ENCODE measurements at places on chromosomes 2 and 18. TPM values are rescaled to one million over a fixed set of nuclear protein-coding genes. Genes with fewer than 3 reads are reported as not detected.

DNA sequence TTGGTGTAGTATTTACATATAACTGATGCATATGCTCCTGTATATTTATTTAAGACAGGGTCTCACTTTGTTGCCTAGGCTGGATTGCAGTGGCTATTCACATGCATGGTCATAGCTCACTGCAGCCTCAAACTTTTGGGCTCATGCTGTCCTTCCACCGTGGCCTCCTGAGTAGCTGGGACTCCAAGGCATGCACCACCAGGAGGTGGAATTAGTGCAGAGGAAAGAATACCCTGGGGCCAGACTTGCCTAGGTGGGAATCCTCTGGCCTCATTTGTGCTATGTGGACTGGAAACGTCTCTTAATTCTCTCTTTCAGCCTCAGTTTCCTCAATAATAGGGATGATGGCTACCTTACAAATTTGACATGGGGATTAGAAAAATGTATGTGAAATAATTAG, 2.3 kb downstream of the CEP192 start:
- no peak for DNase-seq

- DNase-seq = no peak
Observed at GRCh38 chr2:66153941-66154340, 281.0 kb upstream of the MEIS1 start.

DNA sequence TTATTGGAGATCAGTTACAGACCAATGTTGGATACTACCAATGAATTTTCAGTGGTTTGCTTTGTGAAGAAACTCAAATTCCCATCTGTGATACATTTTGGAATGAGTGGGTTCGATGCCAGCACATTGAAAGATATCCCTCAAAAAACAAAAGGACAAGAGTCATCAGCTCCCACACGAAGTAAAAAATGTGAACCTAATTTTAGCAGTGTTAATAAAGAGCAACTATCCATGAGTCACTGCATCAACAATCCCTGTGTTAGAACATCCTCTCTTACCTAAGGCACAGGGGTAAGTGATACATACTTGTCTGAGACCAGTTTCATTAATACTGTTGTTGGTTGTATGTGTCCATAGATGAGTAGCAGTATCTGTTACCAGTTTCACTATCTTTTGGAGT, 551.8 kb upstream of the SOX11 start:
- no peak for DNase-seq

- no peak for DNase-seq
Observed at GRCh38 chr18:51191128-51191717, 6.3 kb downstream of the MEX3C start.

DNA sequence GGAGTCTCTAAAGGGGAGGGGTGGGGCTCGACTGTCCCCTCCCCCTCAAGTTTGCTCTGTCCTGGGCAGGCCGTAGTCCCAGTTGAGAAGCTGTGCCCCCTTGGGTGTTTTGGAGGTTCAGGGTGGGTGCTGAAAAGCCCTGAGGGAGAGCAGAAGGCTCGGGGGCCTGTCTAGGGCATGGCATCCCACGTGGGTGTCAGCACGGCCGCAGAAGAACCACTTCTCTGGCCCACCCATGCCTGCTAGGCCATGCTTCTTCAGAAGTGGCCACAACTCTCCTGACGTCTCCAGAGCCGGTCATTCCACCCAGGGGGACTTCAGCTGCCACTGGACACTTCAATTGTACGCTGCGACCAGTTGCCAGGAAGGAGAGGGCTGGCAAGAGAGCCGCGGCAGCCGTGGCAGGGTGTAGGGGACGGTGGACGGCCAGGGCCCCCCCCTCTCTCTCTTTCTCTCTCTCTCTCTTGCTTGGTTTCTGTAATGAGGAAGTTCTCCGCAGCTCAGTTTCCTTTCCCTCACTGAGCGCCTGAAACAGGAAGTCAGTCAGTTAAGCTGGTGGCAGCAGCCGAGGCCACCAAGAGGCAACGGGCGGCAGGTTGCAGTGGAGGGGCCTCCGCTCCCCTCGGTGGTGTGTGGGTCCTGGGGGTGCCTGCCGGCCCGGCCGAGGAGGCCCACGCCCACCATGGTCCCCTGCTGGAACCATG, at the start of gene INPP5D:
Gene INPP5D, plus strand, starts transcription at position 546 of the 704 bp plus-strand sequence. Its CDS starts 137 bp downstream, at position 683.
- no peak for DNase-seq

DNA sequence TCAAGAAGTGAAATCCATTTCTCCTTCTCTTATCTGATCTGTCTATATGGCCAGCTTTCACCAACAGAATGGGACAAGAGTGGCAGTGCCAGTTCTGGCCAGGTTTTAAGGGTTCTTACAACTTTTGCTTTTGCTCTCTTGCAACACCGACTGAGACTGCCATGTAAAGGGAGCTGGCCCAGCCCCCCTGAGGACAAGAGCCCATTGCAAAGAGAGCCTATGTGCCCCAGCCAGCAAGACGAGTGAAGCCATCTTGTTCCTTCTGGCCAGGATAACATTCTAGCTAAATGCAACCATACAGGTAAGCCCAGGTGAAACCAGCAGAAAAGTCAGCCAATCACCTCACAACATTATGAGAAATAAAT, 101.0 kb upstream of the RND3 start:
- DNase-seq = no peak

DNA sequence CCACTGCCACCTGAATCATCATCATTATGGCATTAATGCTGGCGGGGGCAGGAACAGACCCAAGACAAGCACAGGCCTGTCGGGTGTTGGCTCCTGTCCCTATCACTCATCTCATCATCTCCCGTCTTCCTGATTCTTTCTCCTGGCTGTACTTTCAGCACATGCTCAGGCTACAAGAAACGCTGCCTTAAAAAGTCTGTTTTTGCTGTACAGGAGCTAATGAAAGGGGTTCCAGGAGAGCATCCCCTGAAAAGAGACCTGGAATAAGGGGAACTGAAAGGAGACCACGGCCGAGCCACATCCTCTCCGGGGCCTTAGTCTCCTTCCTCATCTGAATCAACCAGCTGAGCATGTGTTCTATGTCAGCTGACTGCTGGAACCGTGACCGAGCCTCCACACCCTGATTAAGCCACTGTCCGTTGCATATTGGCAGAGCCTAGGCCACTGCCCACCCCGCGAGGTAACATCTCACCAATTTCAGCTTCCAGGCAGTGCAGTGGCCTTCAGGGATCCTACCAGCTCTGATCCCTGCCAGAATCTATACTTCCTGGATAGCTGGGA, 62.6 kb downstream of the DNMT3A start:
- no peak for DNase-seq

DNA sequence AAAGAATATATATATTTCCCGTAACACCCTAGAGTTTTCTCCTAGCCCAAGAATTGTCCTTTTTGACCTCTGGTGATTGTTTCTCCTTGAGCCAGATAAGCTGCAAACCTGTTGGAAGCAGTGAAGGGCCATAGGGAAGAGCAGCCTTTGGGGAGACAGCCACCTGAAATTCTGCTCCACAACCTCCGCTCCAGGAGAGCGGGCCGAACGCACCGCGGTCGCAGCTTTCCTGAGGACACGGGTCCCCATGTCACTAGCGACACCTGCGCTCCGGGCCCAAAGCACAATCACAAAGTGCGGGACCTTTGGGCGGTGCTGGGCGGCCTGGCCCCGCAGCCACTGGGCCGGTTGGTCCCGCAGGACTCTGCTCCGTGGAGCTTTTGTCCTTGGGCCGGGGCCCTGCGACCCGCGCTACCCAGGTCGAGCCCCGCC, 557 bp upstream of the DSG2 start:
- DNase-seq = no peak

DNA sequence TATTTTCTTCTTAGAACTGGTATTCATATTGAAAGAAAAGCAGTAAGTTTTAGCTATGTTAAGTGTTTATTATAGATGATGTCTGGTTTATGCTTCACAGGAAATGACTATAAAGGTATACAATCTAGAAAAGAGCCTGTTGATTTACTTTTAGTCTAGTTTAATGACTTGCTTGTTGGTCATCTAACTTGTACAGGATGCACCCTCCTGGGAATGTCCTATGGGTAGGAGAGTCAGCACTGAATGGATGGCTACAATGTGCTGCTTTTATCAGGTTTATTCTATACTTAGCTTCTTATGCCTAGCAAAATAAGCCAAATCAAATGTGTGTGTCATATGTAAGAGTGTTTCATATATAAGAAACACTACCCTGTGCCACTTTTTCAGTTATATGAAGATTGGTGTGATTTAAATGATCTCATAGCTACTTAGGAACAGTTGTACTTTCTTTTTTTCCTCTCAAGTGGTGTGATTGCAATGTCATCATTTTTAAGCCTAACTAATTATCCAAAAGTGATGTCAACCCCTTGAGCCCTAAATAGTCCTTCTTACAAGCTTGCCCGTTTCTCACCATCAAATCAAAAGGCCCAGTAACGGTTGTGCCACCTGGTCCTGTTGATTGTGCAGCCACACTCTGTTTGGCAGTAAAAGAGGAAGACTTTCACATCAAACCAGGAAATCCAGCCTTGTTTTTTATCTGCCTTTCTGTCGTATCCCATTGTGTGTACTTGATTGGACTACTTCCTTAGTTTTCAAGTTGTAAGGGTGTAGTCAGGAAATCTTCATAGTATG, 176.0 kb downstream of the DIS3L2 start:
- no peak for DNase-seq

DNA sequence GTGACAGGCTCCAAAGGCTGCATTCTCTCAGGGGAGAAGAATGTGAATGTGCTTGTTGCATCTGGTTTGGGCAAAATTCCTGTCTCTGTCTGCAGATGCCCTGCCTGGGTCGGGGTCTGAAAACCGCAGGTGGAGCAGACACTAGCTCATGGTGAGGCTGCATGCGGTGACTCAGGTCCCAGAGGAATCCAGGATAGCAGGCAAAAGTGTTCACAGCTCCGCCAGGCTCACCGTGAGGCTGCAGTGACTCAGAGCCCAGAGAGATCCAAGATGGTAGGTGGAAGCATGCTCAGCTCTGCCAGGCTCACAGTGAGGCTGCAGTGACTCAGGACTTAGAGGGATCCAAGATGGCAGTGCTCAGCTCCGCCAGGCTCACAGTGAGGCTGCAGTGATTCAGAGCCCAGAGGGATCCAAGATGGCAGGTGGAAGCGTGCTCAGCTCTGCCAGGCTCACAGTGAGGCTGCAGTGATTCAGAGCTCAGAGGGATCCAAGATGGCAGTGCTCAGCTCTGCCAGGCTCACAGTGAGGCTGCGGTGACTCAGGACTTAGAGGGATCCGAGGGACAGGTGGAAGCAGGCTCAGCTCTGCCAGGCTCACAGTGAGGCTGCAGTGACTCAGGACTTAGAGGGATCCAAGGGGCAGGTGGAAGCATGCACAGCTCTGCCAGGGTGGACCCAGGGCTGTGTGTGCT, 200.5 kb downstream of the ACKR3 start:
- DNase-seq = no peak

DNA sequence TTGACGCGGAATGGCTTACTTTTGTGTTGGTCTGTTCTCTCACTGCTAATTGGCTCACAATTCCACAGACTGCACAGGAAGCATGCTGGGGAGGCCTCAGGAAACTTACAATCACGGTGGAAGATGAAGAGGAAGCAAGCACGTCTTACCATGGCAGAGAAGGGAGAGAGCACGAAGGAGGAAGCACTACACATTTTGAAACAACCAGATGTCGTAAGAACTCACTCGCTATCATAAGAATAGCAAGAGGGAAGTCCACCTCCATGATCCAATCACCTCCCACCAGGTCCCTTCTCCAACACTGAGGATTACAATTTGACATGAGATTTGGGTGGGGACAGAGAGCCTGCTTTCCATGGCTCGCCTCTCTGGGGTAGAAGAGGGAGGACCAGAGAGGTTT, 106.2 kb downstream of the KCNF1 start:
- no peak for DNase-seq

GRCh38 chr2:96114903-96115581, 1.3 kb downstream of the ADRA2B start:
- no peak for DNase-seq

DNA sequence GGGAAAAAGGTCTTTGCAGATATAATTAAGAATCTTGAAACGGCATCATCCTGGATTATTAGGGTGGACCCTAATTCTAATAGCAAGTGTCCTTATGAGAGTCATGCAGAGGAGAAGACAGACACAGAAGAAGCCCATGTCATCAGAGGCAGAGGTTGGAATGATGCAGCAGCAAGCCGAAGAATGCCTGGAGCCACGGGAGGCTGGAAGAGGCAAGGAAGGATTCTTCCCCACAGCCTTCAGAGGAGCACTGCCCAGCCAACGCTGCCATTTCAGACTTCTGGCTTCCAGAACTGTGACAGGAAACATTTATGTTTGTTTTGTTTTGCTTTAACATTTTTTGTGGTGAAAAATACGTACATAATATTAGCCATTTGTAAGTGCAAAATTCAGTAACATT, 72.3 kb downstream of the MCFD2 start:
- no peak for DNase-seq

- no peak for DNase-seq
Observed at GRCh38 chr18:10417664-10418063, 36.8 kb upstream of the APCDD1 start.

GRCh38 chr2:168179592-168179991, 67.8 kb downstream of the STK39 start:
- no peak for DNase-seq

DNA sequence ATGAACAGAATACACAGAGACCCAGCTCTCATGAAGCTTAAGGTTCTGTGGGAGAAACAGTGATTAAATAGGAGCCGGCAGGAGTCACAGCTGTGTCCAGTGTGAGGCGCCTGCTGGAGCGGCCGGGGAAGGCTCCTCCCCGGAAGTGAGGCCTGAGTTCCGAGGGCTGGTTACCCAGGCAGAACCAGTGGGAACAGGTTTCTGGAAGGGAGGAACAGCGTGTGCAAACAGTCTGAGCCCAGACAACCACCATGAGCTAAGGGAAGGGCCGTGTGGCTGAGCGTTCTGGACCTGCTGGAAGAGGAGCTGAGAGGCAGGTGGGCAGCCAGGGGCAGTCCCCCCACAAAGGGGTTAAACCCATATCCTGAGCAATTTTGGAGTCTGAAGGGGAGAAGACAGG, 26.0 kb upstream of the NPAS2 start:
- DNase-seq = no peak

- no peak for DNase-seq
Observed at GRCh38 chr2:121049950-121050585, 234.9 kb downstream of the TFCP2L1 start.

DNA sequence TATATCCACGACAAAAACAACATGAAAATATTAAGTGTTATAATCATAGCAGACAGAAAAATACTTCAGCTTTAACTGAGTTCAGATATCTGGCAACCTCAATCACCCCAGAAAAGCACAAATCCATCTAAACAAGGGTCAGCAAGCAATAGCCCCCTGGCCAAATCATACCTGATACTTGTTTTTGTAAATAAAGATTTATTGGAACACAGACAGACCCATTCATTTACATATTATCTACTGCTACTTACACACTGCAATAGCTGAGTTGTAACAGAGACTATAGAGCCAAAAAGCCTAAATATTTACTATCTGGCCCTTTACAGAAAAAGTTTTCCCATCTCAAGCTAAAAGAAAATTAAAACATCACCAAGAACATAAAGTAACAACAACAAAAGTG, 12.8 kb downstream of the FARSB start:
- no peak for DNase-seq

The STPG4 gene
- 0.33 TPM for total RNA-seq

The PRKD3 gene
- 56.7 TPM for total RNA-seq

The ALLC gene
- total RNA-seq = 0.16 TPM

The SCN7A gene
- 3.3 TPM for total RNA-seq

The RBM43 gene
- total RNA-seq = 4.7 TPM

The GPR45 gene
- total RNA-seq = not detected

The VIL1 gene
- 305 TPM for total RNA-seq

The CDH7 gene
- 6.5 TPM for total RNA-seq

The TEKT4 gene
- total RNA-seq = 0.34 TPM

The SERPINB12 gene
- not detected for total RNA-seq

The ANKRD44 gene
- 6.0 TPM for total RNA-seq

The ARHGAP15 gene
- not detected for total RNA-seq

The PSTPIP2 gene
- 6.1 TPM for total RNA-seq

The ECEL1 gene
- total RNA-seq = 2.9 TPM

The SLC19A3 gene
- total RNA-seq = 36.4 TPM
